ENCODE measurements at places on chromosomes 5 and 9.

- DNase-seq, result no peak
These were observed 44.2 kb downstream of the PSMB7 start for GRCh38 chr9:124370896-124371582.

GRCh38 chr5:142873831-142874230 is 103.7 kb downstream of the ARHGAP26 start:
- DNase-seq, result no peak

GRCh38 chr9:3857673-3858072 is 331.9 kb upstream of the RFX3 start:
- no peak for DNase-seq

- DNase-seq, result peak; percentile 18
These were observed at the start of gene PPP2R2B for GRCh38 chr5:146878476-146879172. TSS of gene PPP2R2B (minus strand) at chr5:146878757.
